ENCODE measurements at places on chromosomes 7 and 10. TPM values are rescaled to one million over a fixed set of nuclear protein-coding genes. Genes with fewer than 3 reads are reported as not detected.
A peak's percentile ranks its signal among the peaks of the same experiment; 100 is the strongest.

GRCh38 chr7:42453931-42454361 is 216.9 kb upstream of the GLI3 start:
- no peak for DNase-seq

NPFFR1 gene
- not detected for polyA plus RNA-seq

- no peak for DNase-seq
Measured at GRCh38 chr7:157795643-157796042, 458.8 kb downstream of the DNAJB6 start.

MKLN1 gene
- 23.1 TPM for polyA plus RNA-seq

- DNase-seq: peak; percentile 40
Measured at GRCh38 chr10:132023092-132023811, 41.5 kb upstream of the BNIP3 start.
